ENCODE measurements at places on chromosomes 3 and 15.

DNA sequence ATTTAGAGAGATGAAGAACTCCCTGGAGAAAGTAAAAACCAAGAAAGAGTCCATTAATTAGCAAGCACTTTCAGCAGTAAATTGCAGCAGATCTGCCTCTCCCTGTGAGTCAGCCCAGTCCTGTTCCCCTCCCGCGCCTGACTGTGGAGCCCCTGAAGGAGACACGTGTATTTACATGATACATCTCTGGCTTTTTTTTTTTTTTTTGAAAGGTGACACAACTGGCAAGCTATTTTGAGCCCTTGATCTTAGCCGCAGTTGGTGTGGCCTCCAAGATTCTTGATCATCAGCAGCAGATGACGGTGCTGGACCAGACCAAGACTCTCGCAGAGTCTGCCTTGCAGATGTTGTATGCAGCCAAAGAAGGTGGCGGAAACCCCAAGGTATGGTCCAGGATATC, 271.8 kb upstream of the TPM1 start:
- peak; percentile 63 for DNase-seq

DNA sequence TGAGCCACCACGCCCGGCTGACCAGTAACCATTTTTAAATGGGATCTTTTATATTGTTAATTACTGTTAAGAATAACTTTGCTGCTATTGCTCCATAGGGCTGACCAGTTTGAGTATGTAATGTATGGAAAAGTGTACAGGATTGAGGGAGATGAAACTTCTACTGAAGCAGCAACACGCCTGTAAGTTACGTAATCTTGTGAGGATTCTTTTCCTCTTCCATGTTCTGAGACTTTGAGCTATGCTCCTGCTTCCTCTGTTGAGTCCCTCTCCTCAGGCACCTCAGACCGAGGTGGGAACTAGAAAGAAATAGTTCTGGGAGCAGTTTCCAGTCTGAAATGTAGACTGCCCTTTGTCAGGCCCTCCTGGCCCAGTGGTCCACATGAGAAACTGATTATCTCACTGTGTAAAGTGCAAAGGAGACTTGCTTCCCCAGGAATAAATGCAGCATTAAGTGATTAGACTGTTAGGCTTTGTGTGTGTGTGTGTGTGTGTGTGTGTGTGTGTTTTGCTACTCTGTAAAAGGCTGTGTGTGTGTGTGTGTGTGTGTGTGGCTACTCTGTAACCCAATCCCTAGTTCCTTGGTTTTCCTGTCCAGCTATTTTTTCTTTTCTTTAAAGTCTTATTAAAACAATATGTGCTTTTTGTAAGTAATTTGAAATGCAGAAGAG, 5.2 kb downstream of the POLR2H start:
- DNase-seq: no peak

DNA sequence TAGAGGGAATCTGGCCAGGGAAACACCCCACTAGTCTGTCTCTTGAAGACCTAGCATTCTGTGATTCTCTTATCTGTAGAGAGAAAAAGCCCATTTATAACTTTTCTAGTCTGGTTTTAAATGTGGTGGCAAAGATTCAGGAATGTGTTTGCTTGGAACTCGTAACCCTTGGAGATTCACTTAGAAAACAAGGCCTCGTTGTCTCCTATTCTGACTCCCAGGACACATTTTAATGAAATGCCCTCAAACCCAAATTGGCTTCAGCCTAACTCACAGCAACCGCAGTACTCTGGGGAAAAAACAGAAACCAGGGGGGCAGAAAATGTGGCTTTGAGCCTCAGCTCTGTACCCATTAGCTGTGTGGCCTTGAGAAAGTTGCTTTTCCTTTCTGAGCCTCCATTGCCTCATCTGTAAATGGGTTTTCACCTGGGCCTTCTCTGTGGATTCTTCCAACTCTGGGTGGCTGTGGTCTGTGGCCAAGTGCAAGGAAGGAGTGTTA, 36.5 kb downstream of the RPLP1 start:
- DNase-seq: no peak

DNA sequence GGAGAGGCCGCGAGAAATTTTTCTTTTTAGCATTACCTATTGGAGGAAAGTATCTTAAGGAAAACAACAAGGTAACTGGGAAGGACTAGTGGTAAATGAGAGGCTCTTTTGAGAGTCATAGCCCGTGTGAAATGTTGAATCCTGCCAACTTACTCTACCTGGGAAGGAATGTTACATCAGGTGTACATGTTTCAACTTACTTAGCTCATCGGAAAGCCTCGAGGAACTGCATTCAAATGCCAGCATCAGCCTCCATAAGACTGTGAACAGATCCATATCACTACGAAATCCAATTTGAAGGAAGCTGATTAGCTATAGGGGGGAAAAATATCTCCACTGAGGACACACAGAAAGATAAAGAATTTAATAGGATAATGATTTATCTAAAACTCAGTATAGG, 72.3 kb upstream of the PDZRN3 start:
- DNase-seq: no peak

GRCh38 chr3:16402451-16402850, 111.0 kb downstream of the RFTN1 start:
- no peak for DNase-seq

GRCh38 chr3:49470714-49471420, 800 bp downstream of the DAG1 start:
- no peak for DNase-seq

- no peak for DNase-seq
Observed at GRCh38 chr15:20356444-20356910, 185.1 kb downstream of the GOLGA6L6 start.

DNA sequence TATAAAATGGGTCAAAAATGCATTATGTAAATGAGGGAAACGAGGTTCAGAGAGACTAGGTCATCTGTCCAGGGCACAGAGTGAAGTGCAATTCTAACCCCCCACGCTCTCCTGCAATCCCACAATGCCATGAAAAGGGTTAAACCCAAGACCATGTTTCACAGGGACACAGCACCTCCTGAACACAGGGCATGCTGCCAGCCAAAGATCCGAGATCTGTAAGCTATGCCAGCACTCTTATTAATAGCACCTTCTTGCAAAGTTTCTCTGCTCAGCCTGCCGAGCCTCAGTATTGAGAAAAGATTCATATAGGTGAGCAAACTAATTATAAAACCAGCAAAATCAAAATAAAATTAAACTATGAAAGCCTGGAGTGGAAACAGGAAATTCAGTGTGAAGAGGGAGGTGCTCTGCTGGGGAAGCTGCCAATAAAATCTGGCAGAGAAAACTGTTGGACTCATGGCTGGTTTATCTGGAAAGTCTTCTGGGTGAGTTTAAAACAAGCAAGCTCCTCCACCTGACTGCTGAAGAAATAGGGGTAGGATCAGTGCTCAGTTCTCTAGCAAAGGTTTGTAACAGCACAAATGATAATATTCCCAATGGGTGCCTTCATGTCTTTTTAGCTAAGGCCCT, 50.3 kb downstream of the LRIG1 start:
- no peak for DNase-seq

- no peak for DNase-seq
Observed at GRCh38 chr3:65995030-65995429, 43.7 kb downstream of the MAGI1 start.

DNA sequence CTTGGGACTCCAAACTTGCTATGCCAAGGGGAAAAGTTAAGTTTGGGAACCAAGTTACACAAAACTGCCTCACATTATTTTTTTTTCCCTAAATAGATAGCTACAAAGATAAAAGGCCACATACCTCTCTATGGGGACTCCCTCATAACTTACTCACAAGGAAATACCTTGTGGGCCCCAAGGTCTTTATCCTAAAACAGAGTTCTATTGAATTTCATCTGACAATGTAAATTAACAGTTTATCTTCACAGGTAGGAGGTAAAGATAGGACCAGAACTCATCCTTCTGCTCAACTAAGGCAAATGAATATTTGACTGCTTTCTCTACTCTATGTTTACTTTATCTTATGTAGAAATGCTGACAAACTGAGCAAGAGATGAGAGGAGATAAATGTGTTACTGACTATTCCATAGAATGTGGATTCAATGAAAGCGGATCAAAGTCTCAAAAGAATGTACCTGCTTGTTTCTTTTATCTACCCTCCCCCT, 1278.0 kb downstream of the OTOL1 start:
- DNase-seq: no peak

DNA sequence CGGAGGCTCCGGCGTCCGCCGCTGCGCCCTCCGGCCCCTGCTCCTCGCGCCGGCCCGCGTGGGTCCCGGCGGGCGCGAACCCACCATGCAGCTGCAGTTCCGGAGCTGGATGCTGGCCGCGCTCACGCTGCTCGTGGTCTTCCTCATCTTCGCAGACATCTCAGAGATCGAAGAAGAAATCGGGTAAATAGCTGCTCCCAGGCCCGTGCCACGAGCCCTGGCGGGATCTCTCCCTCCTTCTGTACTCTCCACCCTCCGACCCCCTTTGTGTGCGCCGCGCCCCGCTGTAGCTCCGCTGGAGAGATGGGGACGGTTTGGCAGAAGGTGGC, 263 bp downstream of the ST8SIA2 start:
- no peak for DNase-seq

GRCh38 chr3:16303037-16303575, 38.1 kb downstream of the OXNAD1 start:
- no peak for DNase-seq

DNA sequence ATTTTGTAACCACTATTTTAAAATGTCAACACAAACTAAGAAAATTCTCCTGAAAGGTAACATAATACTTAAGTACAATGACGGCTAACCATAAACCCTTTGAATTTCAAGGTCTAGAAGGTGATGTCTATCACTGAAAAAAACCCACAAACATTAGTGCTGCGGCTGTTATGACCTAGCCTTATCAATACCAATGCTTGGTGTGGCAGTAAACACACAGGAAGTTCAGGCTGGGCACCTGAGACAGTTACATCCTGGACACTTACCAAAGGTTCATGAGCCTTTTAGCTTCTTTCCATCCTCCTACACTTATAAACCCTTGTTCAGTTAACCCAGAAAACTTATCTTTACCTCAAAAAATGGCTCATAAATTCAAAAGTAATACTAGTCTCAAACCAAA, 5.8 kb downstream of the HSPBAP1 start:
- no peak for DNase-seq

Data from skeletal muscle cell (primary cell).